Fibroblast of lung (primary cell): ENCODE measurements at places on chromosomes 6 and 20.

DNA sequence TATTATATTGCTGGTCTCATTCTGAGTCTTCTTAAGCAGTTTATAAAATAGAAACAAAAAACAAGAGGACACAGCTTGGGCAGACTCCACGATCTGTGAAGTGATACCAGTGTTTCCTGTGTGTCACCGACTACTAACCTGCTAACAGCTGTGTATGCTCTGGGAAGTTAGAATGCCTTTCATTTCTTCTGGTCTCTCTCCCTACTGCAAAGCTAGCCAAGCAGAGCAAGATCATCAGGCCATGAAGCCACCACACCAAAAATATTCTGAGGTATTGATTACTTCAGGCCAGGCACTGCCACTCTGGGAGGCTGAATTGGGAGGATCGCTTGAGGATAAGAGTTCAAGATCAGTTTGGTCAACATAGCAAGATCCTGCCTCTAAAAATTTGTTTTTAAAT lies 46.9 kb upstream of the SMIM29 start:
- DNase-seq = no peak

DNA sequence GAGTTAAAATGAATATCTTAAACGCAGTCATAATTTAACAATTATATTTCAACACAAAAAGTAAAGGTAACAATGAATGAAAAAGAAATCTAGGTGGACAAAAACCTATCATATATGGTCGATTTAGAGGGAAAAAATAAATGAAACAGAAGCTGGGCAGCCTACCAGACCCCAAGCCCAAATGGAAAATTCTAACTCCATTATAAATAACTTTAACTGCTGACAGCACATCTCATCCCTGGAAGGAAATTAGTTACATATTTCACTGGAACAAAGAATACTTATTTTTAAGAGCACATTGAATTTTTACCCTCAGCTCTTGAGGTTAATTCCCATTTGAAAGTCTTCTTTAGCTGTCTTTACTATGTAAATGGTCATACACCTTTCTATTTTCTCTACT lies 39.1 kb downstream of the COL12A1 start:
- no peak for DNase-seq

GRCh38 chr20:42613076-42613475 lies 576.6 kb downstream of the PTPRT start:
- DNase-seq = no peak

- no peak for DNase-seq
Observed at GRCh38 chr20:10635476-10636208, 38.2 kb downstream of the JAG1 start.

- no peak for DNase-seq
Observed at GRCh38 chr20:3732327-3733118, at the start of gene HSPA12B. TSS of gene HSPA12B (plus strand) at chr20:3732685. CDS start at chr20:3738675, 5,990 bp downstream.

- DNase-seq = no peak
Observed at GRCh38 chr6:36353411-36353915, 16.8 kb upstream of the BNIP5 start.

DNA sequence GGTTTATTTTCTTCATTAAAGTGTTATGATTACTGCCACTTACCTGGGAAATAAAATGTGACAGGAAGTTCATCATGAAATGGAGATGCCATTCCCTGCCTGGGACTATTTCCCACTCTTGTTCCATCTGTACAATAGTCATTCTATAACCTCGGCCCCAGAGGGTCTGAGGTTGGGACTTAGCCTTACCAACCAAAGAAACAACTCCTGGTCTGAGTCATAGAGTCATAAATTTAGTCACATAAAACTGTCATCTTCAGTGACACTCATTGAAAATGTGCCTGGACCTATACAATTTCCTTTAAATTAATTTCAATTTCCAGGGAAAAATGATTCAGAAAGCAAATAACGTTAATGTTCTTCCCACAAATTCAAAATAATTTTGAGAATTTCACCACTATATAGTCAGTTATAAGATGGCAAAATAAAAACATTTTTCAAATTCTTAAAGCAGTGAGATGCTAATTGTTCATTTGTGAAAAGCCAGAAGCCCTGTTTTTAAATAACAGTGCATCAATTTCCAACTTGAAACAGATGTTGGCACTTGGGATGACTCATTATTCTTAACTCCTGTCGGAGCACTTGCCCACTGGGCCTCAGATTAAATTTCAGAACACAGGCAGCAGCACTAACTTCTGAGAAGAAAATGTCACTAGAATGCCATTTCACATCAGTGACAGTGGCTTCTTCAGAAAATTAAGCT lies 201.2 kb upstream of the SMLR1 start:
- DNase-seq = peak; percentile 44

DNA sequence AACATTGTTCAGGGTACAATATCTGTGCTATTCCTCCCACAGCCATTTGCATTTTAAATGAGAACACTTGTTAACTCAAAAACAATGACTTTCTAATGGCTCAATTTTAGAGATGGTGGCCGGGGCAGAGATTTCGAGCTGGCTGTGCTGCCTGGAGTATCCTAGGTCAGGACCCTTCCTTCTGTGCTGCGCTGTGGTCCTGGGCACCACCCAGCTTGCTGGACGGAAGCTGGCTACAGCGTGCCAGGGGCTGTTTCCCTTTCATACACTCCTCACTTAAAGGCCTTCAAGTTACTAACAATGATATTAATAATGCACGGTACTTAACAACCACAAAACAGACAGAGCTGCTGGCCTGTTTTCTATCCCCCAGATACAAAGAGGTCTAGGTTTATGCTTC lies 194.4 kb upstream of the CST7 start:
- DNase-seq = no peak

- peak; percentile 34 for DNase-seq
Observed at GRCh38 chr6:47836046-47836445, 54.2 kb downstream of the OPN5 start.

- DNase-seq = no peak
Observed at GRCh38 chr6:143652841-143653331, 24.9 kb upstream of the PHACTR2 start.

DNA sequence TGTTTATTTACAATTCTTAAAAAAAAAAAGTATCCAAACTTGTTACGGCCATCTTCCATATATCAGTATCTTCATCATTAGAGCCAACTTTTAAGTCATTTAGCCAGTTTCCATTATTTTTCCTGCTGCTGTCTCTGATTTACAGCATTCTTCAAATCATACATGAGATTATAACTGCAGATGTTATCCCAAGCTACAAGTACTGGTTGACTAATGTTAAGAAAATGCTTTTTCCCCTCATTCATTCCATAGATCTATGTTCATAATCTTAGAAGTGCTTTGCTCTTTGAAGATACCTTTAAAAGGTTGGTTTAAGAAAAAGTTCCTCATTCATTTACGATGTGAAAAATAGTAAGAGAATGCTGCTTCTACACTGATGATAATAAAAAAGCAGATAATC lies 158.7 kb downstream of the RNGTT start:
- DNase-seq = no peak

GRCh38 chr6:42692137-42692911 lies 30.1 kb downstream of the PRPH2 start:
- peak; percentile 22 for DNase-seq

DNA sequence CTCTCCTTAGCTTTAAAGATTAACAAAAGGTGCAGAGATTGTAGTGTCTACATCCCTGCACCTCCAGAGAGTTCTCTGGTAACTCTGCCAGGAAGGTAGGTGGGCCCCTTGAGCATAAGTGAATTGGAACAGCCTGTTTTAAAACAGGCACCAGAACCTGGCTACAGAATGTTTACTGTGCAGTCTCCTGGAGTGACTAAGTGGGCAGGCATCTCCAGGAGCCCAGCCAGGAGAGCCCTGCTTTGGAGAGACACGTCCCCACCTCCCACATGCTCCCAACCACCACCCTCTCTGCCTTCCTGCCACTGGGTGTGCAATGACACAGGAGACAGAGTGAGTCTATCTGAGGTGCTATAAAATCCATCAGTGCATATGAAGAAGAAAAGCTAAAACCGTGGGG lies 110.3 kb upstream of the EYA4 start:
- DNase-seq = peak; percentile 84

DNA sequence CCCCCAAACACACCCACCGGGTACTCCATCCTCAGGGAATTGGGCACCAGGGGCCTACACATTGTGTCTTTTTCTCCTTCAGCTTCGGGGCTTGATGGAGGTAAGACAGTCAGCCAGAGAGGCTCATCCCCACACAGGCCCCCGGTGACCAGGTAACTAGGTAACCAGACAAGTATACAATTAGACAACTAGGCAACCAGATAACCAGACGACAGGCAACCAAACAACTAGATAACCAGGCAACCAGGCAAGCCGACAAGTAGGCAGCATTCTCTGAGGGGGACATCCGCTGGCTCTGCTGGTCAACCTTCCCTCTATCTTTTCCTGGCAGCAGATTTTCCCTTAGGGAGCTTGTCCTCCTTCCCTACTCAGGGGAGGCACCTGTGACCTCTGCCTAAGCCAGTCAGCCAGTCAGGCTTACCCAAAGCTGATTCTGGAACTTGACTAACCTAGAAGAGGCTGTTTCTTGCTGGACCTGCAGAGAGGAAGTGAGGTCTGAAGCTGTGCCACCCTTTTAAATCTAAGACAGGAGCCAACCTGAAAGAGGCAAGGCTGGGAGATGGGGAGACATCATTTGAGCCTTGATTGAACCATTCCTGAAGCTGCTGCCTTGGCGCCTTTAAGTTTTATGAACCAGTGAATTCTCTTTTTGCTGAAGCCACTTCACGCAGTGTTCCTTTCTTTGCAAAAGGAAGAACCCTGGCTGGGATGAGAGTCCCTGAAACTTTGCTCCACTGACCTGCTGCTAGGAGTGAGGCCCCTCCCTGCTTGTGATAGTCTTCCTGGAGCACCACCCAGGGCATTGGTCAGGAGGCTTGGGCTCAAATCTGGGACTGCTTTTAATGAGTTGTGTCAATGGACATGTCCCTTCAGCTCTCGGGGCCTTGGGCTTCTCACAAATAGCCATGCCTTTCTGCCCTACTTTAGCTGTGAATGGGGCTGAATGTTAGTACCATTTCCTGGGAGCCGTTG lies 96.4 kb upstream of the RNF24 start:
- DNase-seq = no peak

DNA sequence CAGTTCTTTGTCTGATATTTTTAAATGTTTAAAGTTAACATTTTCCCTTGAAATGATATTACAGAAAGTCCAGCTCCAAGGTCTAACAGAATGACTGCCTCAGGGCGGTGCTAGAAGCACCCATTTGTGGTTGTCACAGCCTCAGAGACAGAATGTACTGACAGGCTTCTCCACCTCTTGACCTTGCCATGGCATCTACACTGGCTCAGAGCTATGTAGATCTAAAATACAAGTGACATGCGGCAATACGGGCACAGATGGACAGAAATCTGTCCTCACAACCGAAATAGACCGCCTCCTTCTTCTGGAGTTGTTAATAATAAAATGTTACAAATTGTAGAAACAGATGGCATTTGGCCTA lies 167.2 kb upstream of the THEMIS start:
- no peak for DNase-seq

- peak; percentile 58 for DNase-seq
Observed at GRCh38 chr6:132279592-132280139, 121.6 kb downstream of the MOXD1 start.

GRCh38 chr6:118589649-118590365 lies 41.7 kb downstream of the PLN start:
- DNase-seq = no peak

GRCh38 chr6:45618259-45618658 lies 240.5 kb upstream of the SUPT3H start:
- DNase-seq = no peak

- peak; percentile 21 for DNase-seq
Observed at GRCh38 chr6:8441452-8441851, 6.1 kb upstream of the SLC35B3 start.

- no peak for DNase-seq
Observed at GRCh38 chr6:42179261-42179944, 6.2 kb downstream of the GUCA1A start.

GRCh38 chr20:38369389-38369788 lies 23.1 kb downstream of the LBP start:
- DNase-seq = no peak

- no peak for DNase-seq
Observed at GRCh38 chr6:107490566-107491137, 735 bp downstream of the SOBP start.

GRCh38 chr6:34514593-34515472 lies 41.3 kb downstream of the SPDEF start:
- peak; percentile 70 for DNase-seq

- no peak for DNase-seq
Observed at GRCh38 chr6:127952831-127953230, 52.0 kb upstream of the THEMIS start.

DNA sequence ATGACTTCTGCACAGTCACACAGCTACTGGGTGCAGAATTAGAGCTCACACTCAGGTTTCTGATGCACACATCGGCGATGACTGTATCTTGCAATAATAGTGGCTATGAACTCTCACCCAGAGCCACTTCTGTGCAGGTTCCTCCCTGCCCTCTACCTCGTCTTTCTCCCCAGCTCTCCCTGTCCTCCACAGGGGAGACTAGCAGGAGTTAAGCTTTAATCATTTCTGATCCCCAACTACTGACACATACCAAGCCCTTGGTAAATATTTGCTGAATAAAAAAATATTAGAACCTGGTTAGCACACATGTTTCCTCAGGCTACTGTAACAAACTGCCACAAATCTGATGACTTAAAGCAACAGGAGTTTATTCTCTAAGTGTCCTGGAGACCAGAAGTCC lies 222.7 kb upstream of the FOXA2 start:
- no peak for DNase-seq

GRCh38 chr20:51608061-51608460 lies 65.5 kb upstream of the NFATC2 start:
- DNase-seq = no peak

DNA sequence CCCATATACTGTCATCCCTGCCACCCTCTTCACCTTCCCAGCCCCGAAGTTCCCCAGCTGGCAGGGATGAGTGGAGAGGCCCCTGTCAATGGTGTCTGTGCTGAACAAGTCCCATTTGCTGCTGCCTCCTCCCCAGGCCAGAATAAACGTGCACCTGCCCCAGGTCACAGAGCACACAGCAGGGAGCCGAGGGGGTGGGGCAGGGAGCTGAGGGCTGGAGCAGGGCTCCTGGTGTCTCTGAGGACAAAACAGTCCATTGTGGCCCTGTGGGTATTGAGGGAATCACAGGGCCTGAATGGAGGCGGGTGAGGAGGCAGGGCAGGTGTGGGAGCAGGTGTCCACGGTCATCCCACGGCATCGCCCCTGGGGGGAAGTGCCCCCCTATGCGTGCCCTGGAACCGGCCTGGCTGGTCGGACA lies 55.8 kb downstream of the SNAI1 start:
- DNase-seq = no peak

DNA sequence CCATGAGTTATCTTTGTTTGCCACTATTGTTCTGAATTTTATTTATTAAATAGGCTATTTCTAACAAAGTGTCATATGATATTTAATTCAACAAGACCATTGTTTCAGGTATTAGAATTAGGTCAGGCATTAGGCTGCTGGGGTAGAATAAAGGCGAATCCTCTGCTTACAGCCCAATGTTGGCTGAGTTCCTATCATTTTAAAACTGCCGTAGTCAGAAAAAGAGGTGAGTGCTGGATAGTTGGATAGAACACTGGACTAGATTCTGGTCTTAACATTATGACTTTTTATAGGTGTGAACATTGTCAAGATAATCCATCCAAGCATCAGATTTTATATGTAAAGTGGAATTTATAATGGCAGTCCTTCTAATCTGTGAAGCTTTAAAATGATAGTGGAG lies 6.3 kb downstream of the RIMS1 start:
- no peak for DNase-seq
